Activated CD4-positive, alpha-beta T cell treated with anti-CD3 and anti-CD28 coated beads, Interleukin-2, amount 10 ng/mL, durations not matched to agents 7 days and 5 days (primary cell): ENCODE measurements at places on chromosomes 13 and 19. TPM values are rescaled to one million over a fixed set of nuclear protein-coding genes. Genes with fewer than 3 reads are reported as not detected.

The ADGRE3 gene
- not detected for total RNA-seq

The GSX1 gene
- not detected for total RNA-seq

The PRR22 gene
- total RNA-seq = 5.4 TPM

The ALKBH6 gene
- total RNA-seq = 38.2 TPM

The AMER2 gene
- total RNA-seq = not detected

The CHMP2A gene
- 137 TPM for total RNA-seq

The POSTN gene
- total RNA-seq = not detected

The NDUFA11 gene
- total RNA-seq = 233 TPM

The KCTD15 gene
- total RNA-seq = 2.5 TPM

The S1PR2 gene
- 6.1 TPM for total RNA-seq

The CRLF1 gene
- total RNA-seq = not detected

The BCAM gene
- not detected for total RNA-seq

The NUMBL gene
- total RNA-seq = 5.7 TPM

The CEBPA gene
- 0.10 TPM for total RNA-seq

The LGALS7B gene
- total RNA-seq = not detected

The ZNF222 gene
- total RNA-seq = 3.7 TPM

The ZNF177 gene
- total RNA-seq = 0.75 TPM

The EBPL gene
- total RNA-seq = 36.5 TPM

The WBP4 gene
- 9.8 TPM for total RNA-seq

The CCL25 gene
- total RNA-seq = 5.2 TPM

The B3GNT8 gene
- total RNA-seq = 2.1 TPM
